GM12864 (cell line): ENCODE measurements at places on chromosomes 3 and 15.

GRCh38 chr3:78901544-78901943, 866.3 kb downstream of the ROBO1 start:
- no peak for DNase-seq

GRCh38 chr3:144127014-144127413, 155.4 kb downstream of the DIPK2A start:
- DNase-seq, result no peak

DNA sequence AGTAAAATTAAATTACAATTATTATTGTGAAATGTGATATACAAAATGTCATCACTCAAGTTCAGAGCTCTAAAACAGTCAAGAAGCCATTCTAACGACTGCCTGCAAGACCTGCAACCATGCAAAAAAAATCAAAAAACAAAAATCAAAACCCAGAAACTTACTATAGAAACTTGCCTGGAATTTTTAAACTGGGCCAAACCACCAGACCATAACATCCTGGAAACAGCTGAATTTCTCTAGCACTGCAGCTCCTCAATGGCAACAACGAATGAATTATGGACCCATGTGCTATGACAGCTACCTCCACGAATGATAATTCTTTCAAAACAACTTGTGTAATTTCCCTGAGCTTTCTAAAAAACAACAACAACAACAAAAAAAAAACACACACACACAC, 130.0 kb upstream of the KCNMB2 start:
- no peak for DNase-seq

GRCh38 chr15:82907350-82907749, 45.2 kb downstream of the HOMER2 start:
- no peak for DNase-seq

DNA sequence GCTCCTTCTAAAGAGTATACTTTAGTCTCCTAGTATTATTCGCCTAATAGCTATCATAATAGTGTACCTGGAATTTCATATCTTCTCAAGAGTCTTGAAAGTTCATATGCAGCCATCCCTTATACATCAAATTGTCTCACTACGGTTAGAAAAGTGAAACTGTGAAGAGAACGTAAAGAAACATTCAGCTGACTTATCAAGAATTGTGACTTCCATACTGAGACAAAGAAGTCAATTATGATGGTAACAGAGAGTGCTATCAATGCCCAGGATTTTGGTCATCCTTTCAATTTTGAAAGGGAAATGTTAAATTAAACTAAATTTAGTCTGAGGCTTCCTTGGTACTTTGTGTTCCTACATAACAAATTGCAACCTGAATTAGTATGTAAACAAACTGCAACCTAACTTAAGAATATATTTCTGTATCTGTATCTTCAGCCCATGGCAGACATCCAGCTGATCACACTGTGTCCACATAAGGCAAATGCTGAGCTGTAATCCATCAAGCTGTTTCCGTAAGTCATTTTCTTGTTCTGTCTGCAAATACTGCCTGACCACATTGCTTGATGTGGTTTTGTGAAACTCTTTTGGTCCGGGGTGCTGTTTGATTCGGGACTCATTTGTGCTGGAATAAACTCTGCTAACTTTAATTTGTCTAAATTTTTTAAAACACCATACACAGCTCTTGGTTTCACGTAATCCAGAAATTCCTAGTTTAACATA, 469.6 kb downstream of the SI start:
- no peak for DNase-seq

DNA sequence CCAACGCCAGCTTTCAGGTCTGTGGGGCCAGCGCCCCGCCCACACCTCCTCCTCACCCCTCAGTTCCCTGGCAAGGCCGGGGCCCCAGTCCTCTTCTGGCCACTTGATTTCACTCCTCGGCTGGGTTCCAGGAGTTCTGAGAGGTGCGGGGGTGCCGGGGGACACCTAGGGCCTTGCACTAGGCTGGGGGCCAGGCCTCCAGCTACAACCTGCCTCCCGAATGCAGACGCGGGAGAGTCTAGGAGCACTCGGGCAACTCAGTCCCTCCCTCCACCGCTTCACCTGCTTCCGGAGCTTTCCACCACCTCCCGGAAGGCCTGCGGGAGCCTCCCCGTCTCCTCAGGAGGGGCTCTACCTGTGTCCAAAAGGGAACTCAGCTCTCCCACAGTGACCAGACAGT, 35.6 kb downstream of the TNK2 start:
- DNase-seq, result no peak

- no peak for DNase-seq
Observed at GRCh38 chr15:53034767-53035245, 244.7 kb upstream of the ONECUT1 start.
